Amygdala (tissue), 56 donors: ENCODE measurements at places on chromosomes 4 and X.

DNA sequence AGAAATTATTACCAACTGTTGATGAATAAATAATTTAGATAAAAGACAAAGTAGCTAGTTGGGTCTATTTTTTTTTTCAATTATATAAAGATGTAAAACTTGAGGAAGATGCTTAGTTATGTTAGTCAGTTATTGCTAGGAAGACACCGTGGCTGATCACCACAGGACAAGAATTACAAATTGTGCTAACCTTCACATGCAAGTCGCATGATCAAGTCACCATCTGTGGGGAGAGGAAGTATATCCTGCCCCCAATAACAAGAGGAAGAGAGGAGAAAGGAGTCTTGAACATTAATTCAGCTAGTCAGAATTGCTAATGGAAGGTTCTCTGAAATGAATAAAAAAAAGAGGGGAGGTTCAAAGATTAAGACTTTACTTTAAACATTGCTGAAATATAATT is 52.3 kb downstream of the CPEB2 start:
- no peak for DNase-seq

- DNase-seq = no peak
Observed at GRCh38 chrX:18883234-18883960, 100.5 kb downstream of the PHKA2 start.

- DNase-seq = no peak
Observed at GRCh38 chr4:95742872-95743271, 97.0 kb upstream of the PDHA2 start.

GRCh38 chr4:39613093-39613656 is 25.5 kb downstream of the SMIM14 start:
- no peak for DNase-seq

- no peak for DNase-seq
Observed at GRCh38 chrX:133561251-133561650, 146.0 kb upstream of the GPC4 start.
